K562 (cell line): ENCODE measurements at places on chromosomes 11 and 22.
A peak's percentile ranks its signal among the peaks of the same experiment; 100 is the strongest.

DNA sequence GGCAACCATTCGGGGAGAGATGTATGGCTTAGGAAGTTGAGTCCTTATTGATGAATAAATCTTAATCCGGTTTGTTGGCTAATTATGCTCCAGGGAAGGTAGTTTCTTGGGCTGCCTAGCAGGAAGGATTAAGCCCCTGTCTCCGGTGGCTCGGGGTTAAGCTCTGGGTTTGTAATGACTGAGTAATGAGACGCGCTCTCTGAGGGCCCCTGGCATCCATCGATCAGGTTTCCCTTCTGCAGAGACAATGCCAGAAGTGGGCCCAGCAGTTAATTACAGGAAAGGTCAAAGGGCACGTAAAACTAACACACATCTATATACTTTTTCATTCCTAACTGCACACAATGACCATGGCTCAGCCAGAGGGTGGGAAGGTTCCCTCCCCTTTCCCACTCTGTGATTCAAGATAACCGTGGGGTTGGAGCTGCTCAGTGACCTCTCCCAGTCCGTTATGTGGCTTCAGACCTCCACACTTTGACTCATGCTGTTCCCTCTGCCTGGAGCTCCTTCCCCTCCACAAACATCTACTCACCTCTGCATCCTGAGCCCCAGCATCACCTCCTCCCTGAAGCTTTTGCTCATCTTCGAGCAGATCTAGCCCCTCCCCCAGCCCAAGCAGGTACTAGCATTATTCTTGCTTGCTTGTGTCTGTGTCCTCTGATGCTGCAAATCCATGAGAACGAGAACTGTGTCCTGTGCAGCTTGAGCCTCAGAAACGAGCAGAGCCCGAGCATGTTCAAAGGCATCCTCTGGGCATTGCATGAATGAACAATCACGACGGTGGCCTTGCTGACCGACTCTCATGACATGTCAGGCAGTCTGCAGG, 16.6 kb downstream of the SCUBE1 start:
- H3K4me3 ChIP-seq, result no peak overlapping the region
- no peaks in the 10 kb centered on the region; the same call in 1 of the 2 replicates for H3K4me1 ChIP-seq
- H3K27me3 ChIP-seq, result no peaks in the 10 kb centered on the region
- peak; percentile 21 for DNase-seq
- no peak overlapping the region for H3K27ac ChIP-seq

GRCh38 chr11:30583476-30584280, 2.5 kb downstream of the MPPED2 start:
- H3K27me3 ChIP-seq, result no peaks in the 10 kb centered on the region
- peaks cover 5% of the 10 kb centered on the region for H3K4me1 ChIP-seq

- no peak overlapping the region for H3K4me3 ChIP-seq
- H3K36me3 ChIP-seq, result no peaks in the 10 kb centered on the region
- DNase-seq, result no peak
- H3K27me3 ChIP-seq, result peaks cover 24% of the 10 kb centered on the region; the same call in 1 of the 2 replicates
These were observed 335 bp upstream of the SEZ6L start for GRCh38 chr22:26168939-26169314.

- peaks cover 32% of the 10 kb centered on the region; the same call in 2 of the 3 replicates for H3K36me3 ChIP-seq
- no peak for DNase-seq
- H3K4me1 ChIP-seq, result no peaks in the 10 kb centered on the region
- no peak overlapping the region for H3K27ac ChIP-seq
These were observed 15.8 kb downstream of the TOLLIP start for GRCh38 chr11:1293619-1294015.

GRCh38 chr11:124841840-124842239, 23.4 kb upstream of the ROBO3 start:
- H3K27me3 ChIP-seq, result peaks cover 67% of the 10 kb centered on the region
- DNase-seq, result no peak
- H3K4me1 ChIP-seq, result peaks cover 16% of the 10 kb centered on the region
- H3K4me3 ChIP-seq, result no peak overlapping the region

DNA sequence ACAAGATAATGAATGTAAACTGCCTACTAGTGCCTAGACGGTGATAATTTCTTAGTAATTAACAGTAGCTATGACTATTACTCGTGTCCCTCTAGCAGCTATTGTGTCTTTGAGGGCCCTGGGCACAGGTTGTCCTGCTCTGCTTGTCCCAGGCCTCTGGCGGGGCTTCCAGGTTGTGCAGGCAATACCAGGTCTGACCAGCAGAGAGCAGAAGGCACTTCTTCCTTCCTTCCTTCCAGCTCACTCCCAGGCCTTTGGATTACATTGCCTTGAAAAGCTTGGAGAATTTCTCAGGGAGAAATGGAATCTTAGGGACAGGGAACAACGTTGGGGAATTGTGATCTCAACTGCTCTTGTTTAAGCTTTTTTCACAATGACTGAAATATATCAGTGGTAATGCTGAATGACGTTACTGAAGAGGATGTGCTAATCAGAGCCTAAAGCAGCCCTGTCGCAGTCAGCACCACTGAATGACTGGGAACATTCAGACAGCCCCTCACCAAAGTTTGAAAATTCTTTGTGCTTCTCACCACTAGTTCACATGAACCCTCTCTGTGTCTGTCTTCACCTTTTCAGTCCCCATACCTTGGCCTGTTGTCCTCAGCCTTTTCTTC, 8.4 kb upstream of the CCKBR start:
- no peak overlapping the region for H3K4me3 ChIP-seq
- DNase-seq, result peak; percentile 76
- no peaks in the 10 kb centered on the region for H3K36me3 ChIP-seq
- H3K27ac ChIP-seq, result no peak overlapping the region
- peaks cover 15% of the 10 kb centered on the region; the same call in 2 of the 3 replicates for H3K4me1 ChIP-seq

GRCh38 chr22:45554040-45554406, 51.3 kb downstream of the FBLN1 start:
- H3K4me3 ChIP-seq, result no peak overlapping the region
- no peak for DNase-seq
- 0 out of 3 replicates have a peak, but pooled peaks cover 2% of the 10 kb centered on the region for H3K27me3 ChIP-seq
- H3K4me1 ChIP-seq, result peaks cover 6% of the 10 kb centered on the region

- no peak overlapping the region for H3K27ac ChIP-seq
- no peaks in the 10 kb centered on the region for H3K27me3 ChIP-seq
- DNase-seq, result no peak
These were observed 53.8 kb upstream of the CAPRIN1 start for GRCh38 chr11:33997584-33998251.

- no peak overlapping the region for H3K27ac ChIP-seq
- no peaks in the 10 kb centered on the region for H3K36me3 ChIP-seq
These were observed 6.4 kb upstream of the EHF start for GRCh38 chr11:34614344-34615104.

- no peaks in the 10 kb centered on the region for H3K27me3 ChIP-seq
- DNase-seq, result no peak
- H3K4me1 ChIP-seq, result peaks cover 11% of the 10 kb centered on the region
- H3K27ac ChIP-seq, result no peak overlapping the region
- H3K36me3 ChIP-seq, result peaks cover 27% of the 10 kb centered on the region; the same call in 2 of the 3 replicates
These were observed 3.8 kb upstream of the PDXP start for GRCh38 chr22:37654563-37655251.

- H3K4me3 ChIP-seq, result peak overlapping the region; percentile 2; the same call in 1 of the 2 replicates
- no peaks in the 10 kb centered on the region for H3K27me3 ChIP-seq
- H3K27ac ChIP-seq, result peak overlapping the region; percentile 49; the same call in 2 of the 3 replicates
- H3K36me3 ChIP-seq, result no peaks in the 10 kb centered on the region
- DNase-seq, result peak; percentile 55
- H3K4me1 ChIP-seq, result peaks cover 55% of the 10 kb centered on the region
These were observed 98.6 kb upstream of the CD44 start for GRCh38 chr11:35040221-35040942.

GRCh38 chr11:111059726-111060125, 185.8 kb upstream of the POU2AF2 start:
- H3K36me3 ChIP-seq, result no peaks in the 10 kb centered on the region
- no peak overlapping the region for H3K27ac ChIP-seq
- H3K4me1 ChIP-seq, result no peaks in the 10 kb centered on the region
- no peak overlapping the region for H3K4me3 ChIP-seq
- no peak for DNase-seq
- H3K27me3 ChIP-seq, result no peaks in the 10 kb centered on the region

DNA sequence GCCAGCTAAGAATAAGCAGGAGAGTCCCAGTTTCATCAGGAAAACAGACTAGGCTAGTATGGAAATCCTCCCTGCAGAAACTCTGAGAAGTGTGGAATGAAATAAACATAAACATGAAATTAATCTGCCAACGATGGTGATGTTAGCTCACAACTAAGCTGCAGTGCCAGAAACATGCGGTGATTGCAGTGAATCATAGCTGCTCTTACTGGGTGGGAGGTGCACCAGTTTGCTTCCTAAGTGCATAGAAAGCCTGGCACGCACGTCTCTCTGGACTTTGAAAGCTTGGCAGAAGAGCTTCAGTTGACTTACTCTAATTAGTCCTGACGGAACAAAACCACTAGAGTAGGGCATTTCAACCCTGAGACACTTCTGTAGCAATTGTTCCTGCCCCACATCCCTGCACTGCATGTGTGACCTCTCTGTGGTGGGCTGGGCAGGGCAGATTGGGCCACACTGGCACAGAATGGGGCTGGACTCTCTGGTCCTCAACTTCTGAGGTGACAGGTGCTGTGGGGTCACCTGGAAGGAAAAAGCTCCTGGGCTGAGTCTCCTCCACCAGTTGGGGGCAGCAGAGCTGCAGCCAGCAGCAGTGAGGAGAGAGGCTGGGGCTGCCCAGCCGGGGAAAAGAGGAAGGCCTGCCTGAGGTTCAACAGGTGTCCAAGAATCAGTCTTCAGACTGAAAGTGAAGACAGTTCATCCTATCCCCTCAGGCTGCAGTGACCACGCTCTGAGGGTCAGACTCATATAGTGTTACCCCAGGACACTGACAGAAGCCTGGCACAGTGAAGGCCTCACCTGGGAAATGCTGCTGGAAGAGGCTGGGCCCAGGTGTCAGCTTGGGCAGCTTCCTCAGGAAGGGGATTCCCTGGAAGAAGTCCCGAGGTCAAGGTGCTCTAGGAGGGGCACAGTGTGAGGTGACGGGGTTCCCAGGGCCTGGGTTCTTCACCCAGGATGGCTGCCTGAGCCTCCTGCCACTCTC, 40.5 kb downstream of the GGTLC2 start:
- H3K4me3 ChIP-seq, result no peak overlapping the region
- peak; percentile 78 for DNase-seq
- no peaks in the 10 kb centered on the region for H3K36me3 ChIP-seq
- peaks cover 6% of the 10 kb centered on the region; the same call in 2 of the 3 replicates for H3K4me1 ChIP-seq
- no peak overlapping the region for H3K27ac ChIP-seq
- peaks cover 7% of the 10 kb centered on the region; the same call in 1 of the 2 replicates for H3K27me3 ChIP-seq

GRCh38 chr11:132278801-132279574, 908.6 kb downstream of the NTM start:
- no peaks in the 10 kb centered on the region for H3K4me1 ChIP-seq
- H3K27ac ChIP-seq, result no peak overlapping the region
- no peaks in the 10 kb centered on the region for H3K27me3 ChIP-seq

GRCh38 chr11:94325681-94326080, 21.3 kb downstream of the IZUMO1R start:
- peaks cover 7% of the 10 kb centered on the region for H3K27me3 ChIP-seq
- peak; percentile 64 for DNase-seq

DNA sequence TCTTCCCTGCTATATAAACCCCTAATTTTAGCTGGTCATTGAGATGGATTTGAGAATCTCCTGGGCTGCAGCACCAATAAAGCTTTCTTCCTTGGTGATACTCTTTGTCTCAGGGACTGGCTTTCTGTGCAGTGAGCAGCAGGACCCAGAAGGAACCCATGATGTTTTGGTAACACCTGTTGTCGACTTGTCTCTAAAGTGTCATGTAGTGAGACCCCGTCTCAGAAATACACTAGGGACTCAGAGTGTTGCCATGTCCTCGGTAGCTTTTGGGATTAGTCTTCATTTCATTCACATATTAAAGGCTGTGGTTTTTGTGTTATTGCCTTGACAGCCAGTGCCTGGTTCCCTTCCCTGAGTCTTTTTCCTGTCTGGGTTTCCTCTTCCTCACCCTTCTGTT, 1078.7 kb downstream of the TBC1D22A start:
- H3K36me3 ChIP-seq, result no peaks in the 10 kb centered on the region
- H3K4me3 ChIP-seq, result no peak overlapping the region
- no peaks in the 10 kb centered on the region for H3K4me1 ChIP-seq
- no peak overlapping the region for H3K27ac ChIP-seq
- no peaks in the 10 kb centered on the region for H3K27me3 ChIP-seq
- no peak for DNase-seq

- DNase-seq, result no peak
- peaks cover 53% of the 10 kb centered on the region for H3K36me3 ChIP-seq
- H3K27ac ChIP-seq, result no peak overlapping the region; the same call in 2 of the 3 replicates
- peaks cover 4% of the 10 kb centered on the region for H3K4me1 ChIP-seq
- no peak overlapping the region for H3K4me3 ChIP-seq
These were observed 25.2 kb downstream of the BCR start for GRCh38 chr22:23205339-23206049.

DNA sequence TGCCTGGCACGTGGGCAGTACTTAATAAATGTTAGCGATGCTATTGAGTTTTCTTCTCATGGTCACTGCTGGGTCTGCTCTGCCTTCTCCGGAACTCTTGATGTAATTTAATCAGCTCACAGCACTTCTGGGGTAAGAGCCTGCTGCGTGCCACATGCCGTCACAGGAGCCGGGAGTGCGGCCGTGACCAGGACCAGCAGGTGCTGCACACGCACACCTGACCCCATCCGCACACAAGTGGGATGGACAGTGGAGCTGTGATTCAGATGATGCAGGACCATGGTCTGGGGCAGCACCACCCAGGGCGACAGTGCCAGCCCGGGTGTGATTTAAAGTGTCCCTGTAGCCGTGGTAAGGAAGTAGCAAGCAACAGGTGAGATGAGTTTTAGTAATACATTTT, 61.2 kb downstream of the TBC1D22A start:
- DNase-seq, result no peak
- no peaks in the 10 kb centered on the region for H3K4me1 ChIP-seq
- H3K27ac ChIP-seq, result no peak overlapping the region
- no peaks in the 10 kb centered on the region for H3K27me3 ChIP-seq
- no peak overlapping the region for H3K4me3 ChIP-seq

- H3K27ac ChIP-seq, result no peak overlapping the region
- no peaks in the 10 kb centered on the region for H3K4me1 ChIP-seq
- H3K27me3 ChIP-seq, result no peaks in the 10 kb centered on the region
- no peak overlapping the region for H3K4me3 ChIP-seq
- no peak for DNase-seq
These were observed 691.1 kb downstream of the METTL15 start for GRCh38 chr11:28799316-28799715.

- H3K27ac ChIP-seq, result peak overlapping the region; percentile 13; the same call in 1 of the 3 replicates
- H3K4me3 ChIP-seq, result no peak overlapping the region
- no peaks in the 10 kb centered on the region for H3K4me1 ChIP-seq
- H3K36me3 ChIP-seq, result no peaks in the 10 kb centered on the region
- DNase-seq, result peak; percentile 55
These were observed 130.1 kb downstream of the SOX6 start for GRCh38 chr11:16226245-16226644.

DNA sequence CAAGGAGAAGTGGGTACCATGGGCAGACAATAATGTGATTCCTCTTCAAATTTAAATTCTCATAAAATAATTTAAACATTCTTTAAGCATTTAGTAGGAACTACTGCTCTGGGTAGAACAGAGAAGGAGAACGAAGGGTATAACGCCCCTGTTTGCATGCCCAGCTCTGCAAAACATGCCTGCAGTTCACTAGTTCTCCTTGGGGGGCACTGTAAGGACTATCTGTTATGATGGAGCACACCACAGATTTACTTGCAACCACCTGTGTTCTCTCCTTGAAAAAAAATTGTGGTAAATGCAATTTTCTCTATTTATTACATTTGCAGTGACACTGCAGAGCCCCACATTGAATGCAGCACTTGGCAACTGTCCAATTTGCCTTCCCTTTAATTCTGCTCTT, 100.3 kb downstream of the GUCY1A2 start:
- no peaks in the 10 kb centered on the region for H3K36me3 ChIP-seq
- no peaks in the 10 kb centered on the region for H3K27me3 ChIP-seq
- H3K4me3 ChIP-seq, result no peak overlapping the region
- no peak overlapping the region for H3K27ac ChIP-seq
